Activated T-helper 1 cell treated with anti-CD3 and anti-CD28 coated beads, Interleukin-2, amount 50 U/mL, for 16 hours (primary cell): ENCODE measurements at places on chromosomes 1 and 21.
A peak's percentile ranks its signal among the peaks of the same experiment; 100 is the strongest.

DNA sequence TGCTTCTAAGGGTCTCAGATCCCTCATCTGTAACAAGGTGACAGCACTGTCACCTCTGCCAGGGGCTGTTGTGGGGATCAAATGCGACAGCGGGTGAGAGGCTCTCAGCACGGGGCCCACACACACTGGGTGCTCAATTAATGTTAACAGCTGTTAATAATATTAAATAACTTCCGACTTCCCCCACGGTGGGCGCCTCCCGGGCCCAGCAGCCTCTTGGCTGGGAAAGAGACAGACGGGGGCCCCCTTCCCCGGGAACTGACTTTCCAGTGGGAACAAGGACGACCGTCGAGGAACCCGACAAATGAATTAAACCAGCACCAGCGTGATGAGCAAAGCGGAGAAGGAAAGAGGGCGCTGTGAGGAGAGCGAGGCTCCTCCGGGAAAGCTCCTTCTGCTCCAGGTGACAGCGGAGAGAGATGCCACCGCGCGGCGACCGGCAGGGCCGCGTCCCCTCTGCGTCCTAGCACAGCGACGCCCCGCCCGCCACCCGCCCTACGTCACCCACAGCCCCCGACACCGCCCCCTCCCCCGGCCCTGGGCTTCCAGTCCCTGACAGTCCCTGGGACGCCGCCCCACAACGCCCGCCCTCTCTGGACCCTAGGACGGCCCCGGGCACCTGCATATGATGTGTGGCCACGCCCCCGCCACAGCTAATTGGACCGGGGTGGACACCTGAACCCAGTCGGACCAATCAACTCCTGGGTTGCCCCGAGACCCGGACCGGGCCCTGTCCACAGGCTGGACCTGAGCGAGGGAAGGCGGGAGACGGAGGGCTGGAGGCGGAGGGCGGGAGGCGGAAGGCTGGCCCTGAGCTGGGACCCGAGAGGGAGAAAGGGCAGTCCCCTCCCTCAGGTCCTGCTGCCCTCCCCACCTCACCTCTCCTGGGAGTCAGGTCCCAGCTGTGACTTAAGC is 38.2 kb downstream of the MATN1 start:
- no peak for DNase-seq

DNA sequence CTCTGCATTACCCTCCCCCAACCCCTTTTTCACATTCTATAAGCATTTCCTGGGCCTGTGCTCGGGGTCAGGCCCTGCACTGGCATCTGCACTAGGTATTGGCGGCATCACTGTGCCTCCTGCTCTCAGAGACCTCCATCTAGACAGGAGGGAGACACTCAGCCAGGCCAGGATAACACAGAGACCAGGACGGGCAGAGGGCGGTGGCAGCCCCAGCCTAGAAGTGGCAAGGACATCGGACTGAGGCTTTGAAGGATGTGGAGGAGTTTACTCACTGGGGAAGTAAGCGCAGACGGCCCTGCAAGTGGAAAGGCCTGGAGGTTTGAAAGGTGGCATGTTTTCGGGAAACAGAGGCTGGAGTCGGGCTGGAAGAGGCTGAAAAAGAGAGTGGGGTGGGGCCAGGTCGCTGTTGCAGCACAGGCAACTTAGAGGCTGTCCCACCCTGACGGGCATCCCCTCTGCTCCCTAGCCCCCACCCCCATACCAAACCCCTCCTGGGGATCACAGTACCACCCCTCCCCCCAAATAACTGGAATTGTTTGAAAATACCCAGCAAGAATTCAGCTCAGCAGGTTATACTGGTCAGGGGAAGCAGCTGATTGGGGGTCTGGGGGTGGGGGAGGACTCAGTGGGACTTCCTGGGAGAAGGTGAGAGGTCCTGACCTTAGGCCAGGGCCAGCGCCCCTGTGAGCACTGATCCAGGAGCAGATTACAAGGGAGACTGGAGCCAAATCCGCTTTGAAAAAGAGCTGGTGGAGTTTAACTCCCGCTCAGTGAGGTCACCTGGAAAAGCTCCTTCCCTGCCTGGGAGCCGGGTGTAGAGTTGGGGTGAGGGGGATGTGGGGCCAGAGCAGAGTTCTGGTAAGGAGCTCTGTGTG is 121.8 kb upstream of the WNT4 start:
- no peak for DNase-seq

DNA sequence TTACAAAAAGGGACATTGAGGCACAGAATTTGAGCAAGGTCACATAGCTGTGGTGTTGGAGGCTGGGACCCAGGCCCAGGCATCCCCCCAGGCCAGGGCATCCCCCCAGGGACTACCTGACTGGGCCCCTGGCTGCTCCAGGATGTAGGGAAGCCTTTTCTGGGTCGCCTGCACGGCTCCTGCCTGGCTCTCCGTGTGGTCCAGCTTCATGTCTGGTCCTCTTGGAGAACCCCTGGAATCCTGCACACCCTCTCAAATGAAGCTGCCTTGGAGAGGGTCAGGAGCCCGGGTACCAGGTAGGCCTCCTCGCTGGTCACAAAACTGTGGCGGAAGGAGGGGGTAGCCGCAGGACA is 919 bp upstream of the CELSR2 start:
- DNase-seq, result no peak

- DNase-seq, result no peak
Measured at GRCh38 chr1:238187575-238187949, 296.8 kb upstream of the ZP4 start.

DNA sequence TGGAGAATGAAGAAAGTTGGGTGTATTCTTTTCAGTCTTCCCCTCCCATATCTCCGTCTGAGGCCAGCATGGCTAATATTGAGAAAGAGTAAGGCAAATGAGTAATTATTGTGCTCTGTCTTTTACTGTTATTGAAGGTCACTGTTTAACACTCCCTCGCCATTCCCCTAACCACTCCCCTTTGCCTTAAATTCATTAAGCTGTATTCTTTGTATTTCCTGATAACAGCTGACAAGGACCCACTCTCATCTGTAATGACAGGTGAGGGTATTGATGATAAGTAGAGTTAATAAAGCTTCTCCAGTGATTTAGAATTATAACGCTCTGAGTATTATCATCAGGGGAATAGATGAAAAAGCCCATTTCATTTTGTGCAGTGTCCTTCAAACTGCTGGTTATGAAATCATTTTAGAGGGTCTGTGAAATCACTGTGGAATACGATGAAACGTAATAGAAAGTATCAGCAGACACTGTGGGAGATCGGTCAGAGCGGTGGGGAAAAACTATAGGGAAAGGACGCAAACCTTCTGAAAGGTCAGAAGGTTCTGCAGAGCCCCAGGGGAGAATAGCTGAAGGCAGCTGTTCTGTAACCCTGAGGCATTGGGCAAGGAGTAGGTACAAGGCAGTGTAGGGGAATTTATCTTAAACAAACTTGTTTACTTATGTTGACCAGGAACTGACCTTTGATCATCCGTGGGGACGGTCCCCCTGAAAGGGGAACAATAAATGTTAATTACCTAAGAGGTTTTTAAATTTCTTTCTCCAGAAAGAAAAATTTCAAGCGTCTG is 46.3 kb upstream of the CACYBP start:
- DNase-seq, result no peak

GRCh38 chr1:19341201-19342061 is 29.3 kb downstream of the SLC66A1 start:
- peak; percentile 58 for DNase-seq

- no peak for DNase-seq
Measured at GRCh38 chr1:60017508-60018205, 55.9 kb downstream of the C1orf87 start.

- no peak for DNase-seq
Measured at GRCh38 chr1:8097077-8097799, 71.1 kb upstream of the ERRFI1 start.

- no peak for DNase-seq
Measured at GRCh38 chr21:40402884-40403582, 443.9 kb downstream of the DSCAM start.
